Psoas muscle (tissue), 8 donors: ENCODE measurements at places on chromosomes 4 and X.

GRCh38 chrX:72477781-72478181, 94.9 kb downstream of the HDAC8 start:
- no peak for DNase-seq

GRCh38 chr4:121370729-121371325, 10.0 kb downstream of the QRFPR start:
- DNase-seq: no peak

GRCh38 chr4:24842356-24842755, 47.0 kb downstream of the SOD3 start:
- no peak for DNase-seq

- DNase-seq: no peak
Measured at GRCh38 chr4:36944232-36944631, 300.3 kb upstream of the NWD2 start.

DNA sequence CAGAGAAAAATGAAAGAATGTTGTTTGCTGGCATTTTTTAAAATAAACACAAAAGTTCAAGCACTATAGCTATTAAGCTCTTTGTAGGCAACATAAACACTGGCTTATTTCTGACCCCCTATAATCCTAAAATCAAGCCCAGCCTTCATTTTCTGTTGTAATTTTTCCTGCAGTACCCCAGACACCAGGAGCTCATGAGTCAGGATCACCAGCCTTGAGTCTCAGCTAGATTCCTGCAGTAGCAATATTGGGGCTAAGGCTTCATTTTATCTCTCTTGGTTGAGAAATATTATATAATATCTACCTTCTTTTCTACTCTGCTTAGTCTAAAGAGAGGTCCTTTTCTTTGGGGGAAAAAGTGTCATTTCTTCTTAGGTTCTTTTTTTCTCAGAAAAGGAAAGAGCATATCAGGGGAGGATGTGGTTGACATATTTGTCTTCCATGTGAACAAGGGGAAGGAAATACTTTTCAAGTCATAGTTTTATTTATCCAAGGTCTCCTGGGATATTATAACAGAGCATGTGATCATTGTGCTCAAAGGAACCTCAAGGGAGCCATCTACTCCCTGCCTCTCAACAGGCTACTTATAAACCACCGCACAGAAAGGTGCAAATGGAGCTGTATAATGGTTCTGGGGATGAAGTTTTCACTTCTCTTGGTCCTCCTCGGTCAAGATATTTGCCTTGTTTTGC, 678.3 kb upstream of the NR3C2 start:
- DNase-seq: no peak

GRCh38 chrX:153871451-153871850, 14.5 kb downstream of the L1CAM start:
- DNase-seq: no peak

- no peak for DNase-seq
Measured at GRCh38 chr4:103773691-103774231, 54.0 kb upstream of the TACR3 start.

DNA sequence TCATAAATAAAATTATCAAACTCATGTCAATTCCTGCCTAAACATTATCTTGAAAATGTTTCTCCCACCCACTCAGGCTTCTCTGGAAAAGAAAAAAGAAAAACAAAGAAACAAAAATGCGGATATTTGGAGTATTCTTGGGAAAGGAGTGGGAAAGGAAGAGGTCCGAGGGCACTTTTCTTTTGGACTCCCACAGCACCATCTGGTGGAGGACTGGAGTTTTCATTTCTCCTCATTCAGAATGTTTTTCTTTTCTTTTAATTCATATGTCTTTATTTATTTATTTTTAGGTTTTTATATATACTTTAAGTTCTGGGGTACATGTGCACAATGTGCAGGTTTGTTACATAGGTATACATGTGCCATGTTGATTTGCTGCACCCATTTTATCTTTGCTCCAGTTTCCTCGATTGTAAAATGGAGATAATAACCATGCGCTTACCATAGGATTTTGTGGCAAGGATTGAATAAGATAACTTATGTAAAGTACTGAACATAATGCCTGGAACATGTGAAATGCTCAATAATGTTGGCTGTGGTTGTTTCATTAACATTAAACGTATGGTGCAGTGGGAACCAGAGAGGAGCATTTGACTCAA, 8.0 kb upstream of the KCNE5 start:
- no peak for DNase-seq

DNA sequence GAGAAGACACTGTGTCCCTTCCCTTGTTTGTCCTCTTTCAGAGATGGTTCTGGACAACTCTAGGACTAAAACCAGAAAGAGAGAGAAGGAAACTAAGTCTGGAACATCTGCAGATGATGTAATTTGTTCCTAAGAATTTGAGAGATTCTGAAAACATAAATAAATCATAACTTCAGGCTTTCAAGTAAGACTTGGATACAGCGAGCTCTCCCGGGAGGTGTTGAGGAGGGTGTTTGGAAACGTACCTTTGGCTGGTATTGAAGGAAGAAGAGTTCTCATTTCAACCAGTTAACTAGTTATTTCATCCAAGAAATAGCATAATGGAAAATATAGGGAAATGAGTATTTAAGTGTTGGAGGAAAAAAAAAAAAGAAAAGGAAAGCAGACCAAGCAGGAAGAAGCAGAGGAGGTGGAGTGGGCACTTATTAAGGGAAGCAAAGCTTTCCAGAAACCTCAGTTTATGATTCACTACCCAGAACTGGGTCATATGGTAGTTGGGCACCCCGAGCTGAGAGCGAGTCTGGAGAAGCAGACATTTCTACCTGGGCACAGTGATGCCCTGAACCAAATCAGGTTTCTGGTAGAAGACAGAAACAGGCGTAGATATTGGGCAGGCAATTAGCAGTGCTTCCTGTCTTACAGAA, 26.9 kb downstream of the CCNG2 start:
- DNase-seq: no peak

DNA sequence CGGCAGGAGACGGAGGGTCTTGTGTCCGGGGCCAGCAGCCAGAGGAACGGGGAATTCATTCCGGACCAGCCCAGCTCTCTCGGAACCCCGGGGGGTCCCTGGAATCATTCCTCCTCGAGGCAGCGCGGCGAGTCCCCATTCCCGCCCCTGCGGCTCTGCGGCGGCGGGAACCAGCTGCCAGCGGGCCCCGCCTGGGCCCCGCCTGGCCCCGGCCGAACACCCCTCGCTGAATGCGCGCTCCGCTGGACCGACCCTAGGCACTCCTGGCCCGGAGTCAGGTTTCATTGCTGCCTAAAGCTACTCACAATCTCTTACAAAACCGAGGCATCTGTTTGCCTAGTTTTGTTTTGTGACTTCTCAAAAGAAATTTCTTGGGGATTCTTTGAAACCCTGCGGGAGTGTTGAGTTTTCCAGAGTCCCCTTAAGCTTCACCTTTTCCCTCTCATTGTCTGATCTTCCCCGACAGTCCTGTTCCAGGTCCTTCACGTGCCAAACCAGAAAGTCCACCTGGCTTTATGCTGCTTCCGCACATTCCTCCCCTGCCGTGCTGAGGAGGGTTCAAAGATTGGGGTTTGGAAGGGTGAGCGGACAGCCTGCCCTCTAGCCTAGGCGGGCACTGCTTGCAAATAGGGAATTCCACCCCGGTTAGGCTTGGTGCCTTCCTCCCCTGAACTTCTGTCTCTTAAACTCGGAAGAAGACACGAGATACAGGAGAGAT, 789 bp downstream of the ARHGAP10 start:
- peak; percentile 43 for DNase-seq

- DNase-seq: no peak
Measured at GRCh38 chrX:153371256-153371655, 29.9 kb downstream of the PNMA6E start.

- DNase-seq: no peak
Measured at GRCh38 chrX:120294651-120295050, 16.6 kb downstream of the TMEM255A start.

- no peak for DNase-seq
Measured at GRCh38 chrX:124887572-124887971, 432.1 kb upstream of the TEX13C start.

DNA sequence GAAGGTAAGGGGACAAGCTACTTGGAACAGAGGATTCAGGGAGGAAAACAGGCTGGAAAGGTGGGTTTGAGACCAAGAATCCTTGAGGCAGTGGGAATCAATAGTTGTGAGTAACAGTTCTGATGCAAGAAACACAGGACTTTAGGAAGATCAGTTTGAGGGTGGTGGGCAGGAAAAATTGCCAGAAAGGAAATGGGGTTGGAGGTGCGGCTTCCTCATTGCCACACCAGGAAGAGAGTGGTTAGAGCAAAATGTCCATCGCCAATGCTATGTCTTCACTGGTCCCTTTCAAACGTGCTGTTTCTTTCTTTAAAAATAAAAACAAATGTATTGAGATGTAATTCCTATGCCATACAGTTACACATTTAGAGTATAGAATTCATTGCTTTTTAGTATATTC, 57.1 kb upstream of the NOCT start:
- no peak for DNase-seq

DNA sequence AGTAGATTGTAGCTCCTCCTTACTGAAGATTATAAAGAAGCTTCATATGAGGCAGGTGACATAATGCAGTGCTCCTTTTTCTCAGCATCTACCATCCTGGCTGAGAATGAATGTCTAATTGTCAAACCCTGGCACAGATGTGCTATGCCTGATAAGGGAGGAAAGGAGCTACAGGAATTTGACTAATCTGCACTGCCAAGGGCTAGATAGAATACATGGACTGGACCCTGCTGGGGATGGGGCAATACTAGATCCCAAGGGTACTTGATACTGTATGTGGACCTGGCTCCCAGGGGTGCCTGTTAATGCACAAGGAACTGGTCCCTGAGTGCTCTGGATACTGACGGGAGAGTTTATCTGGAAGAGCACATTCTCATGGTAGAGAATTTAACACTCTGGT, 362.2 kb upstream of the EMCN start:
- no peak for DNase-seq

DNA sequence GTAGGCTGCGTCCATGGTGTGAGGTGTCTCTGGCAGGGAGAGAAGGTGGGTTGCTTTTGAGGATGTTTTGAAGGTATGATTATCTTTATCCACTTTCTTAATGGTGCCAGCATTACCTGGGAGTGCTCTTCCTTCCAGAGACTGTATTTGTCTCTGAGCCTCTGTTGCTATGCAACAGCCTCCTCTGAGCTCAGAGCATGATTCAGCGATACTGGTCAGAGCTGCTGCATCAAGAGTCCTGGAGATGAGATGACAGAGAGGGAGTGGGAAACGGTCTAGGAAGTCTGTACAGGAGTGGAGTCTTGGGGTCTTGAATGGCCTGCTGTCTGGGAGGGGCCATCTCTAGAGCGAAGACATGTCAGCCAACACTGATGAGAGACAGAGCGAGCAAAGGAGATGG, 104.4 kb upstream of the RAB40AL start:
- no peak for DNase-seq

- no peak for DNase-seq
Measured at GRCh38 chrX:154517101-154517781, 1.2 kb upstream of the FAM3A start.

DNA sequence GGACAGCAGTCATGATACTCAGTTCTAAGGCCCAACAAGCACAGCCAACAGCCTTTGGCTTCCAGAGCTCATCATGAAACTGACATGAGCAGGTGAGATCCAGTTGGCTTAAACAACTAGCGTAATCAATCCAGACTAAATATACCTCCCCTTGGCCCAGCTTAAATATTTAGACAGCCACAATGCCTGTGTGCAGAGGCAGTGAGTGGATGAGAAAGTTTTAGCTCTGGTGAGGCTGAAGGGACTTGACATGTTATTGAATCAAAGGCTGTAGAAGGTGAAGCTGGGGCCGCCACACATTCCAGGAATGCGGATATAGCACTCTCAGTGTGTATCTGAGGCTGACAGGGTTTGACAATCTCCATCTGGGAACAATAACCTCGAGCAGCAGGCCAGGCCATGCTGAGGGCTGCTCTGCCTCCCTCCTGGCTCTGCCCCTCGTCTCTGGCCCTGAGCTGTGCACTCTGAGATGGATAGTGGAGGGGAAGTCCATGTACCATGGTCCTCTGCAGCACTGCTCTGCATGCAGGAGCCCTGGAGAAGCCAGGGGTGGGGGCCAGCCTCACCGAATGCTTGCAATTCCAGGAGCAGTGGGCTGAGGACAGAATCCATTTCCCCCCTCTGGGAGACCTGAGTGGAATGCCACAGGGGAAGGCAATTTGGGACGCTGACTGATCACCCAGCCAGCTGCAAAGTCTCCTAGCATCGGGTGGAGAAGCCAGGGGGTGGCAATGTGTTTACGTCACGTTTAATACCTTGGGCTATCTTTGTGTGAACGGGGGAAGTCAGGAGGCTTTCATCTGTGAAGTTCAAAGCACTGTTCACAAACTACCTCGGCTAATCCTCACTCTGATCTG, 37.3 kb upstream of the RASL11B start:
- no peak for DNase-seq
